ENCODE measurements at places on chromosomes 1 and 21.
A peak's percentile ranks its signal among the peaks of the same experiment; 100 is the strongest.

GRCh38 chr1:28736450-28737306 lies at the start of gene YTHDF2:
TSS of gene YTHDF2 (plus strand) at chr1:28736940. CDS start at chr1:28737121, 181 bp downstream.
- DNase-seq = peak; percentile 96

GRCh38 chr1:244450597-244451538 lies 841 bp downstream of the ADSS2 start:
- DNase-seq = no peak

DNA sequence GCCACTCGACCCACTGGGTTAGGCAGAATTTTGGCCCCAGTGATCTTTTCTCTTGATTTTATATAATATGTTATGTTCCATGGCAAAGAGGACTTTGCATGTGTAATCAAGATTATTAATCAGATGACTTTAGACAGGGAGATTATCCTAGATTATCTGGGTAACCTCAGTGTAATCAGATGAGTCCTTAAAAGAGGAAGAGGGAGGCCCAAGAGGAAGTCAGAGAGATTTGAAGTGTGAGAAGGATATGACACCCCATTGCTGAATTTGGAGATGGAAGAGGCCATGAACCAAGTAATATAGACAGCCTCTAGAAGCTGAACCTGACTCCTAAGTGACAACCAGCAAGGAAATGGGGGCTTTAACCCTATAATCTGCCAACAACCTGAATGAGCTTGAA lies 117.1 kb upstream of the CSF3R start:
- no peak for DNase-seq

GRCh38 chr1:183125279-183125999 lies 60.6 kb upstream of the LAMC2 start:
- no peak for DNase-seq

- no peak for DNase-seq
These were observed 30.3 kb downstream of the PRDM2 start for GRCh38 chr1:13730291-13730690.

DNA sequence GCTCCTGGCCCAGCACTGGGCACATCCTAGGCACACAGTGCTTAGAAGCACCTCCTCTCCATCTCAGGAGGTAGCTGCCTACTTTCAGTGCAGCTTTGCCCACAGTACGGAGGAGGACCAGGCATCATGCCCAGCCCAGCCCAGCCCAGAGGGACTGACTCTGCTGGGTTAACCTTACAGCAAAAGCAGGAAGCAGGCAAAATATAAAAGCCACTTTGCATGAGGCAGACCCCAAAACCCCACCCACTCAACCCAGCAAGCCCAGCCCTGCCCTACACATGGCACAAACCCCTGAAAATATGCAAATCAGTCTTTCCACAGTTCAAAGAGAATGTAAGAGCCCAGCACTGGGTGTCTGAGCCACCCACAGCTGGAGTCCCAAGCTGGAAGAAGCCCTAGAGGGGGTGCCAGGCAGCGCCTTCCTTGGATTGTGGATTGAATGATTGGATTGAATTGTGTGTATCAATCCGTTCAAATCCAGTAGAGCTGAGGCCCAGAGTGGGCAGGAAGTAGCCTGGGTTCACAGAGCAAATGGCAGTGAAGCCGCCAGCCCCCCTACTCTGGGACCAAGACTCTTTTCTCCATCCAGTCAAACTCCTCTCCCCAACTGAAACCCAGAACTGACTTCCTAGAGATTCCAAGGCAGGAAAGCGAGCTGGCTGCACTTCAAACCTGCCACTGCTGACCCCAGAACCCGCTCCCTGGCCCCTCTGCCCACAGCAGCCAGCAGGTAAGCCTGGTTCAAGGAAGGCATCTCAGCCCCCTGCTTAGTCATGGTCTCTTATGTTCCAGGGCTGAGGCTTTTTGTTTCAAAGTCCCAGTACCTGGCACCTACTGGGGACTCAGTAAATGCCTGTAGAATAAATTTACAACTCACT lies 117.7 kb downstream of the LACTBL1 start:
- no peak for DNase-seq

DNA sequence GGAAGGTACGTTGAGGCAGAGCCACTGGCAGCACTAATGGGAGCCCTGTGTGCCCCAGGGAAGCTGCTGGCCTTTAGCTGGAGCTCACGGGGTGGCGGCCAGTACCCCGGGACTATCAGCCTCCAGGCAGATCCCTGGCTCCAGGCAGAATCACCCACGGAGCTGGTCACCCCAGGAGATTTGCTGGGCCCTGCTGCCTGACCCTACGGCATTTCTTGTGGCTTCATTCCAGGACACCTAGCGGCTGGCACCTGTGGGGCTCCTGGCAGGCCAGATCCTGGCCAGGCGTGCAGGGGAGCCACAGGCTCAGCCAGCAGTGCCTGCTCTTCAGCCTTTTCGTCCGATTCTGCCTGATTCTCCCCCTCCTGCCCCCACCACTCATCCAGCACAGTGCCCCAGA lies 7.1 kb downstream of the PADI1 start:
- DNase-seq = no peak

DNA sequence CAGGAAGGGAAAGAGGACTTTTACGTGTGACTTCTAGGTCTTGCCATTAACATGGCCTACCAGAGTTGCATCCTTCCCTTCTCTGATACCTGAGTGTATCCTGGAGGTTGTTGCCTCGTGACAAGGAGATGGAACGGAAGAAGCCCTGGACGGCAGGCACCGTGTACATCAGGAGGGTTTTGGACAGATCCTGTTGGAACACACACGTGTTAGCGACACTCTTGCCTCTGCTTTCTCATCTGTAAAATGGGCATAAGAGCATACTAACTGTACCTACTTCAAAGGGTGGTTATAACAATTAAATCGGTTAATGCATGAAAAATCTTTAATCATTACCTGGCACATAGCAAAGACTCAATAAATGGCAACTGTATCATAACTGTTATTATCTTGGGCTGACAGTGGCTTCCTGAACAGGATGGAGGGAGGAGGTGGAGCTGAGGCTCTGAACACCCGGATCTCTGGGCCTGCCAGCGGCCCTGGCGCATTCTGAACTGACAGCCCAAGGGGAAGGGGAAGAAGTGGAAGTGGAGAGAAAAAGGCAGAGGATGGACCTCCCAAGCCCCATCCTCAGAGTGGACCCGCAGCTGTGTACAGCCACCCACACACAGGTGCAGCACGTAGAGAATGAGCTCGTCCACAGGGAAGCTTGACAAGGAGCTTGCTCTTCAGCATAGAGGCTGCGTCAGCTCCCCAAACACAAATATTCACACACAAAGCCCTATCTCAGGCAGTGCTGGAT lies 30.2 kb upstream of the EXOSC10 start:
- DNase-seq = no peak

DNA sequence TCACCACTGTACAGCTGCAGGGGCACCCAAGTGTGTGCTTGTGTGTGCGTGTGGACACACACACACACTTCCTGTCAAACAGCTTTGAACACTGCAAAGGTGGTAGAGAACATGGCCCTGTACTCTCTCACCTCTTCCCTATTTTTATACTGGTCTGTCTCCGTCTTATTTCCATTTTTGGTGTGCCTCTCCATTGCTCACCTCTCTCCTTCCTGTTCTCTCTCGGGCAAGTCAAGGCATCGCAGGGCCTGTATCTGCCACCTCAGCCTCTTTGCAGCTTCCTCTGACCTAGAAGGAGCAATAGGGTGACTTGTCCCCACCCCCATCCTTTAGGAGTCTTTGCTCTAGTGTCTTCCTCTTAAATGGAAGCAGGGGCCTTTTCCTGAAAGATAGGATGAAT lies 2.2 kb downstream of the SMCP start:
- no peak for DNase-seq

GRCh38 chr1:70509996-70510876 lies 99.2 kb downstream of the CTH start:
- DNase-seq = no peak

- DNase-seq = no peak
These were observed 8.7 kb upstream of the MMEL1 start for GRCh38 chr1:2641381-2642130.

DNA sequence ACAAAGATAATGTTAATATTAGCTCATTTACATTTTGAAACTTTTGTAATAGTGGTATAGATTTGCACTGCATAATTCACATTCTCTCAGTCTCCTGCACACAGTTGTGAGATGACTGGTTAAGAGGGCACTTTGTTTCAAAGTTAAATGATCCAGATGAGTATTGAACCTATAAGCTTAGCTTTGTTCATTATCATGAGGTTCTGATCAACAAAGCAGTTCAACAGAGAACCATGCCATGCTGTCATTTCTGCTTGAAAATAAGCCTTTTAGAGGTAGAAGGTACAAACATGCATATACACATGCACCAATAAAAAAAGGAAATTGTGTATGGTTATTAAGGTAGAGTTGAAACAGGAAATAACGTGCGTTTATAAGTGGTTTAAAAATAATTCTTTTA lies 4.8 kb downstream of the RAP1A start:
- DNase-seq = no peak

DNA sequence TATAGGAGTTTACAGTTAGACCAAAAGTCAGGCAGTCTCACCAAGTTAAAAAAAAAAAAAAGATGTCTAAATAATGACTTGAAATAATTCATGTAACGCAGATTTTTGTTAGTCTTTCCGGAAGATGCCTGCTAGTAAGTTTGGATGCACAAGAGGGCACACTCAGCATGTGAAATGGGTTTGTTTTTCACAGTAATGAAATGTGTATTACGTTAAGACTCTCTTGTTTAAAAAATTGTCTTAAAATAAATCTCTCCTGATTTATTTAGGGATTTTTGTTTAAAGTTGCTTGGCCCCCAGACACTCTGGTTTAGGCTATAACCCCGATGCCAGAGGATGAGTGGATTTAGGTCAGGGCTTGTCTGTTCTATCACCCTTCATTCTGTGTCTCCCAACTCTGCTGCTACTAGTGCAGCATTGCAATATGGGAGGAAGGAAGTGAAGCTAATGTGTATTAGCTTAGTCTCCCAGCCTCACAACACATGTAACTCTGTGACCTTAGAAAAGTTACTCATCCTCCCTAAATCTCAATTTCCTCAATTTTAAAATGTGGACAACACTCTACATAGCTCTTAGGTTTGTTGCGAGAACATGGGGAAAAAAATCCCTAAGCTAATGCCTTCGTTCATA lies 25.7 kb downstream of the CTH start:
- no peak for DNase-seq

DNA sequence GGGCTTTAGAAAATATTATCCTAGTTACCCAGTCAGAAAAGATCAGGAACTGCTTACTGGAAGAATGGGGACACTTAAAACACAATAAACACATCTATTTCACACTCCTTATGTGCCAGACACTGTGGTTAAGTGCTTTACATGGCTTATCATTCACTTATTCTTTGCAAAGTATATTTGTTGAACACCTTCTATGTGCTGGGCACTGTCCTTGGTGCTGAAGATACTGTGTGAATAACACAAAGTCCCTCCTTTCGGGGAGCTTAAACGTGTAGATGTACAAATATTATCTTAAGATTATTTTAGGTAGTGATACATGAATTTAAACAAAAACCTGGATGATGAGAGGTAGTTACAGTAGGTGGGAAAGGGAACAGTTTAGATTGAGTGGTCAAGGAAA lies 169.3 kb downstream of the ST6GALNAC5 start:
- DNase-seq = no peak

DNA sequence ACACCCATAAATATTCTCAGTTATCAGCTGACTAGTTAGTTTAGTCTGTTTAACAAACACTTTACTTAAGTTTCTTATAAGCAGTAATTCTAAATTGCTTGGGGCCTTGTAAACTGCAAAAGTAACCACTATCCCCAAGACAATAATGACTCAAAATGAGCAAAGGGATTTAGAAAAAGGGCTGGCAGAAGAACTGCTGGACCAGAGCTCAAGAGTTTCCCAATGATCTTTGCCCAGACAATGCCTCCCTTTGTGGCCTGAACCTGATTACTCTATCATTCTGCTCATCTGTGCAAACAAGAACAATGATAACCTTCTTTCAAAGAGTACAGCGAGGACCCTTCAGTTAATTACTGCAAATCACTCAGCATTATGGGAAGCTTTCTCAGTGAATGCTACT lies 123.5 kb downstream of the TIAM1 start:
- DNase-seq = no peak

GRCh38 chr1:5526385-5526750 lies 465.9 kb downstream of the NPHP4 start:
- DNase-seq = no peak

DNA sequence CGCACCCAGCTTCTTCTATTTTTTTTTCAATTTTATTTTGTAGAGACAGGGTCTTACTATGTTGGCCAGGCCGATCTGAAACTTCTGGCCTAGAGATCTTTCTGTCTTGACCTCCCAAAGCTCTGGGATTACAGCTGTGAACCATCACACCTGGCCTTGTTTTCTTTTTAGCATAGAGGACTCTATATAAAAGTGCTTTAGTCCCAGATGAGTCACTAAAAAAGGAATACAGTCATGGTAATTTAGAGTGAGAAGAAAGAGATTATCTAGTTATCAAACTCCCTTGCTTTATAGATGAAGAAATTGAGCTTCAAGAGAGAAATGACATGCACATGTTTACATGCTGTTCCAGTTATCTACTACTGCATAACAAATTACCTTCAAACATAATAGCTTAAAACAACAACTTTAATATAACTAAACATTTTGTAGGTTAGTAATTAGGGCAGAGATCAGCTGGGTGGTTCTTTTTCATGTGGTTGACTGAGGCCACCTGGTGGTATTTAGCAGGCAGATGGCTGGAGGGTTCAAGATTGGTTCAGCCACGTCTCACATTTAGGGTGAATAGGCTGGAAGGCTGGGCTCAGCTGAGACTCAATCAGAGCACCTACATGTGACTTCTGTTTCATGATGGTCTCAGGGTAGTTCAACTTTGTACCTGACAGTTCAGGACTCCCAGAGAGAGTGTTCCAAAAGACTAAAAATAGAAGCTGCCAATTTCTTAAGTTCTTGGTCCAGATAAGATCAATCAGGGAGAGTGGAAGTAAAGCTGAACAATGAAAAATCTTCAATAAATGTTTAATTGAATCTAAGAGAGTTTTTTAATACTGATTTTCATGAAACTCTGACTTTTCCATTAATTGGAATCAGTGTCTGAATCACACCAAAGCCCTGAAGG lies 16.9 kb upstream of the MTF2 start:
- DNase-seq = no peak

- DNase-seq = no peak
These were observed 21.3 kb downstream of the RGS4 start for GRCh38 chr1:163090321-163090945.

- DNase-seq = no peak
These were observed 37.7 kb upstream of the PADI1 start for GRCh38 chr1:17167041-17167785.

DNA sequence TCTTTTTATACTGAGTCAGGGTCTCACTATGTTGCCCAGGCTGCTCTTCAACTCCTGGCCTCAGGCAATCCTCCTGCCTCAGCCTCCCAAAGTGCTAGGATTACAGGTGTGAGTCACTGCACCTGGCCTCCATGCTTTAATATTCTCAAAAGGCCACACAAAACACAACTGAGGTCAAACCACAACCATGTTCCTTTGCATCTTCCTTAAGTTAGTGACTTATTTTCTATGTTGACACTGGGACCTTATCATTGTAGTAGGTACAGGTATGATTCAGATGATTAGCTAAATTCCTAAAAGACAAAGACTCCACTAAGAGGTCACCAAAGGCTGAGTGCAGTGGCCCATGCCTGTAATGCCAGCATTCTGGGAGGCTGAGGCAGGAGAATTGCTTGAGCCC lies 131.9 kb upstream of the ATP1B1 start:
- no peak for DNase-seq

Data from stimulated activated CD8-positive, alpha-beta memory T cell treated with anti-CD3 and anti-CD28 coated beads, Interleukin-15, amount 100 ng/mL, for 1 hour (primary cell).